Mammary epithelial cell (primary cell): ENCODE measurements at places on chromosomes 3 and 15. TPM values are rescaled to one million over a fixed set of nuclear protein-coding genes. Genes with fewer than 3 reads are reported as not detected.

Gene KNSTRN
- 44.5 TPM for polyA plus RNA-seq

Gene CFAP91
- polyA plus RNA-seq: 0.07 TPM

Gene LRRC31
- polyA plus RNA-seq: not detected

Gene RASGRP1
- not detected for polyA plus RNA-seq

Gene CCR8
- not detected for polyA plus RNA-seq

Gene FBXO40
- not detected for polyA plus RNA-seq

Gene LIPH
- 0.18 TPM for polyA plus RNA-seq

Gene CCR1
- polyA plus RNA-seq: 0.01 TPM

Gene IQCB1
- polyA plus RNA-seq: 8.0 TPM

Gene TFG
- 169 TPM for polyA plus RNA-seq

Gene DUOXA2
- polyA plus RNA-seq: not detected

Gene HRG
- 0.20 TPM for polyA plus RNA-seq

Gene SEC11A
- 107 TPM for polyA plus RNA-seq

Gene TPRG1
- 1.00 TPM for polyA plus RNA-seq
